ENCODE measurements at places on chromosomes 16 and 17. TPM values are rescaled to one million over a fixed set of nuclear protein-coding genes. Genes with fewer than 3 reads are reported as not detected.

CACNG5 gene
- polyA plus RNA-seq: not detected

GNG13 gene
- polyA plus RNA-seq: not detected

OR4D1 gene
- 0.03 TPM for polyA plus RNA-seq

TVP23C gene
- 2.0 TPM for polyA plus RNA-seq

SNX11 gene
- 25.7 TPM for polyA plus RNA-seq

KRT10 gene
- polyA plus RNA-seq: 38.8 TPM

WFIKKN2 gene
- polyA plus RNA-seq: 0.32 TPM

DNA sequence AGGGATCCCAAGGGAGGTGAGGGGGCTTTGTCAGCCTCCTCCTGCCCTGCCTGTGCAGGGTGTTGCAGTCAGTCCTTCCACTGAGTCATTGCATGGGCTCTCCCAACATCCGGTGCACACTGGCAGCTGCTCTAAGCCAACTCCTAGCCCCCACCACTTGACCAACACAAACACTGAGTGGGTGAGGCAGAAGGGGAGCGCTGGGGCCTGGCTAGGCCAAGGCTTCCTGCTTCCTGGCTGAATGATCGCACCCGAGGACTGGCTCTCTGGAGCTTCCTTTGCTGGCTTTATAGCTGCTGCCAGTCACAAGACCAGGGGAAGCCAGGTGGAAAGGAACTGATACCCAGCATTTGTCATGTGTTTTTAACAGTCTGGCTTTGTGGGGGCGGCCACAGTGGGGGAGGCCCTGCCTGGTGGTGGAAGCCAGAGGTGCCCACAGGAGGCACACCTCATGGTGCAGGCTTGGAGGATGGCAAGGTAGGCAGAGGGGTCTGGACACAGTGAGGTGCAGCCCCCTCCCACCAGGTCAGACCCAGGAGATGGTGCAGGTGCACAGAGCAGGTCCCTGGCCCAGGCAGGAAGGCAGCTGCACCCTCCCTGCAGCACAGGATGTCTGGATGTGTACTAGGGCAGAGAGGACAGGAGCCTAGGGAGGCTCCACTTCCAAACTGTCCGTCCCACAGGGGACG is 6.8 kb downstream of the MPG start:
- no peak overlapping the region for H3K4me3 ChIP-seq
- peak; percentile 80 for DNase-seq
- peak overlapping the region; percentile 75 for H3K27ac ChIP-seq
- H3K27me3 ChIP-seq: no peaks in the 10 kb centered on the region
- H3K36me3 ChIP-seq: peaks cover 78% of the 10 kb centered on the region

- H3K36me3 ChIP-seq: no peaks in the 10 kb centered on the region
- H3K27ac ChIP-seq: no peak overlapping the region
- no peak for DNase-seq
- peaks cover 34% of the 10 kb centered on the region for H3K27me3 ChIP-seq
- H3K4me1 ChIP-seq: no peaks in the 10 kb centered on the region
Measured at GRCh38 chr17:44541884-44542581, 15.3 kb upstream of the FZD2 start.

DNA sequence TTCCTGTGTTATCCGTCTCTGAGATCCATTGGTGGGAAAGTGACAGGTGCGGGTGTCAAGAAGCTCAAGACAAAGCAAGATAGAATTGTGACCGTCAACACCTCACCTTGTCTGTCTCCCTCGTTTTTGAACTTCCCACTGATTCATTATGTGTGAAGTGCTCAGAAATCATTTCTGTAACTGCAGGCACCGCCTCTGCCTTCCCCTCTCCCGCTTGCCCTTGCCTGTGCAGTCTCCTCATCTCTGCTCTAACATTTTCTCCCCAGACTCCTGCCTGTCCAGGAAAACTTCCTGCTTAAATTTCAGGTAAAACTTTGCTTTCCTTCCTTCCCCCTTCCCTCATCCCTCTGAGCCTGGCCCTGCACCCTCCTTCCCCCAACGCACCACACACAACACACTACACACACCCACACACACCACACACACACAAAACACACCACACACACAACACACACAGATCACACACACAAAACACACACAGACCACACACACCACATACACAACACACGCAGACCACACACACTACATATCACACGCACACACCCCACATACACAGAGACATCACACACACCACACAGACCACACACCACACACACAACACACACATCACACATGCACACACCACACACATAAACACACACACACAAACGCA is 25.7 kb downstream of the CALB2 start:
- H3K4me1 ChIP-seq: no peaks in the 10 kb centered on the region
- peaks cover 1% of the 10 kb centered on the region for H3K27me3 ChIP-seq
- no peak overlapping the region for H3K4me3 ChIP-seq
- no peaks in the 10 kb centered on the region for H3K36me3 ChIP-seq

- H3K4me1 ChIP-seq: peaks cover 14% of the 10 kb centered on the region
- H3K4me3 ChIP-seq: peak overlapping the region; percentile 58
Measured at GRCh38 chr17:62652251-62653001, 25.0 kb downstream of the MRC2 start.

GRCh38 chr16:11255737-11256660 is at the start of gene SOCS1:
SOCS1 (minus strand) TSS chr16:11256204; CDS start chr16:11255478, 726 bp downstream.
- H3K4me3 ChIP-seq: peak within 1 kb of the TSS; percentile 96
- no peaks in the 10 kb centered on the region for H3K27me3 ChIP-seq
- no peaks in the 10 kb centered on the region for H3K36me3 ChIP-seq
- peak; percentile 91 for DNase-seq

DNA sequence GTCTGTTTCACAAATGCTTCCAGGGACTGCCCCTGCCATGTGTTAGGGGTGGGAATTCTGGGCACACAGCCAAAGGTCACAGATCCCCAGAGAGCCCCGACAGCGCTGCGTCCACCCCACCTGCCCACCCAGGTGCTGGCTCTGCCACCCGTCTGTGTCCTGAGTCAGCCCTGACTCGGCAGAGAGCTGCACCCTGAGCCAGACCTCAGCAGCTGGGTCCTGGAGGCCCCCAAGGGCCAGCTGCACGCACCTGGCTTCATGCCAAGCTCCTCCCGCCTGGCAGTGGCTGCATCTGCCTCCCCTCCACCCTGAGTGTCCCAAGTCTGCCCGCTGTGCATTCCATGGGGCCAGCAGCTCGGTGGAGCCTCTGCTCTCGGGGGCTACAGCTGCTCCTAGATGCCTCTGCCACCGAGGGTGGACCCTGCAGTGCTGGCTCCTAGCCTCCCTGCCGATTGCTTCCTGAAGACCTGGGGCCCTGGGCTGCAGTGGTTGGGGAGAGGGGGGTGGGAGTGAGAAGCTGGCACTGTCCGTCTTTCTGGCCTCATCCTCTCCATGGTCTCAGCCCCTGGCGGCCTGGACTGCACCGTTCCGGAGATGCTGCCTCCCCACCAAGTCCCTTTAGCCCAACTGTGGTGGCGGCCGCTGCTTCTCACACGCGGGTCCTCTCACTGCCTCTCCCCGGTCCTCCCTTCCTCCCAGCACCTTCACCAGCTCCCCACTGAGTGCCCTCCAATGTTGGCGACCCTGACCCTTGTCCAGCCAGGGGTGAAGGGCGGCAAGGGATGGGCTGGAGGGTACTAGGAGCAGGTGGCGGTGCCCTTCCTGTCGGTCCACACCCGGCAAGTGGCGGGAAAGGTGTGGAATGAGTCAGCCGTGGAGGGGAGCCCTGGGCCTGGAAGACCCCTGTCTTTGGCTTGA is 3.0 kb downstream of the SECTM1 start:
- peaks cover 17% of the 10 kb centered on the region for H3K4me1 ChIP-seq
- no peaks in the 10 kb centered on the region for H3K36me3 ChIP-seq
- no peak for DNase-seq
- H3K4me3 ChIP-seq: no peak overlapping the region

- no peaks in the 10 kb centered on the region for H3K27me3 ChIP-seq
- peak overlapping the region; percentile 50 for H3K27ac ChIP-seq
- DNase-seq: no peak
- H3K4me3 ChIP-seq: no peak overlapping the region
Measured at GRCh38 chr16:66064801-66065530, 301.5 kb upstream of the CDH5 start.

- no peaks in the 10 kb centered on the region for H3K27me3 ChIP-seq
- H3K27ac ChIP-seq: peak overlapping the region; percentile 79
- DNase-seq: peak; percentile 37
- peaks cover 10% of the 10 kb centered on the region for H3K36me3 ChIP-seq
- peak overlapping the region; percentile 84 for H3K4me3 ChIP-seq
- H3K4me1 ChIP-seq: peaks cover 7% of the 10 kb centered on the region
Measured at GRCh38 chr17:4796552-4796920, 572 bp downstream of the PSMB6 start.

DNA sequence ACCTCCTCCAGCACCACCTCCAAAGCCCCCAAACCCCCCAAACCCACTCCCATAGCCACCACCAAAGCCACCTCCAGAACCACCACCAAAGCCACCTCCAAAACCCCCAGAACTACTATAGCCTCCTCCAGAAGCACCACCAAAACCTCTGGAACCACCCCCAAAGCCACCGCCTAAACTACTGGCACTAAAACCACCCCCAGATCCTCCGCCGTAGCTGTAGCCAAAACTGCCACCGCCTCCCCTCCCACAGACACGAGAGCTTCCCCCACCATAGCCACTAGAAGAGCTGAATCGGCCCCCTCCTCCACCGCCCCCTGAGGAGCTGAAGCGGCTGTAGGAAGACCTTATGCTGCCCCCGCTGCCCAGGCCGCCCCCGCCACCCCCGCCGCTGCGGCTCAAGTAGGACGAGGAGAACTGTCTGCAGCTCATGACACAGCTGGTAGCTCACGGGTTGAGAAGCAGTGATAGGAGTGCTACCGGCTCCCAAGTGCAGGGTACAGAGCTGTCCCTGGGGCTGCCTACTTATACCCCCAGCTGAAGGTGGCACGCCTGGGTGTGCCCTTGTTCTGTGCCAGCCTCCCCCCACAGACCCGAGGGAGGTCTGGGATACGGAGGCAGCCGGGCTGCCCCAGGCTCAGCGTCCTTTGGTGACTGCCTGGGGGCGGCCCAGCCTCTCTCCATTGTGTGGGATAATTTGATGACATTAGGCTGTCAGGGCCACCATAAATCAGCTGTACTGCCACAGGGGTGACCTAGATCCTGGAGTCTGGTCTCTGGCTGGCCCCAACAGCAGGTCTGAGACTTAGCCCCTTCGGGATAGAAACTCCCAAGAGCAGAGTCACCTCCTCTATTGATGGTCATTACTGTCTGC is at the start of gene KRT9:
Gene KRT9 (minus strand): TSS at position 499 of the 874 bp plus-strand sequence. CDS start 67 bp downstream, at position 432.
- no peak within 1 kb of the TSS for H3K27ac ChIP-seq
- DNase-seq: no peak
- H3K36me3 ChIP-seq: no peaks in the 10 kb centered on the region
- H3K27me3 ChIP-seq: no peaks in the 10 kb centered on the region

Measured in psoas muscle (tissue), 8 donors.